ENCODE measurements at places on chromosomes 1 and 21. TPM values are rescaled to one million over a fixed set of nuclear protein-coding genes. Genes with fewer than 3 reads are reported as not detected.

The FAM78B gene
- total RNA-seq, result not detected

The OR2T33 gene
- total RNA-seq, result not detected

The GUCA2A gene
- total RNA-seq, result not detected

The HFM1 gene
- total RNA-seq, result not detected
